Frontal cortex (tissue), 4 donors: ENCODE measurements at places on chromosomes 7 and 10.

- no peak for DNase-seq
Measured at GRCh38 chr10:112412696-112413095, 34.0 kb downstream of the ZDHHC6 start.

DNA sequence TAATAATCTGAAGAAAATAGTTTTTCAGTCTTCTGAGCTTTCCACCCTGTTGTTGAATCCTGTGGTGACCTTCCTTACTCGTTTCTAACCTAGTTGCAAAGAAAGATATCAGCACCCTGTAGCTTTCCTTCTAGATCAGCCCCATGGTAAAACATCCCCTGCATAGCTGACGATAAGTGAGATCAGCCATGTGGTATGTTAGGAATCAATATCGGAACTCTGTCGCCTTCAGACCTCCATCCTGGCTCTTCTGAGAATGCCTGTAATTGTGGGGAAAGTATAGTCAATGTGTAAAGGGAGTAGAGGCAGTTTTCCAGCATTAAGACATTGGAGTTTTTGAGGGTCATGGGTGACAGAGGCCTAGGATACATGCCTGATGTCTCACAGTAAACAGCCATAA is 151.8 kb downstream of the LRRC4 start:
- DNase-seq = no peak

GRCh38 chr7:101386558-101387231 is 24.0 kb downstream of the COL26A1 start:
- DNase-seq = no peak

DNA sequence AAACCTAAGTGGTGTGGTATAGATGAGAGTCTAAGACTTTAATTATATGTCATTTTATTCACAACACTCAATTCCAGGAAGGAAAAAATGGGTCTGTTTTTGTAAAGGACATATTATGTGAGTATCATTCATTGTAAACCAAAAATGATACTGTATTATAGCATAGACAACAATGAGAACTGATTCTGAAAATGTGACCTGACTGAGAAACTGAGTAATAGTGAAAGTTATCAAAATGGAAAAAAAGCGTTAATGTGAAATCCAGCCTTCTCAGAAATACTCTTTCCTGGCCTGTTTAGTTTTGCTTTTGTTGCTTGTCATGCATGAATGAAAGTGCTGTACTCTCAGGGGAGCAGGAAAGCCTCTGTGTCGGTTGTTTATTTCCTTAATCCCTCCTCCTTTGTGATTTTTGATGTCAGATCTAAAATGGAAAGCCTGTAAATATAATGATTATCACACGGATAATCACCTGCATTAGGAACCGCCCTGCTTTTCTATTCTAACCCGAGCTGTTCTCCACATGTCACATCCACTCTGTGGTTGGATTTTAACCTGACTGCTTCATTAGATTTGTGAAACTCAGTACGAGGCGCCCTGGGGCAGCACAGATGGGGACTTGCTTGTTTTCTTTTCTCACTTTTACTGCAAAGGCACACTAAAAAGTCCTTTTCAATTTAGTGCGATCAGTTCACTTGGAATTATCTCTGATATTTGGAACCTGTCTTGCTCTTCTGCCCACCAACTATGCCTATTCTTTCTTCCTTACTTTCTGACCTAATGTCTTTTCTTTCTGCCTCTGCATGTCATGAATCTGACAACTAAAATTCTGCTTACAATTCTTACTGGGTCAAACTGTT is 240.9 kb upstream of the KAT6B start:
- no peak for DNase-seq
